ENCODE measurements at places on chromosomes 12 and 14. TPM values are rescaled to one million over a fixed set of nuclear protein-coding genes. Genes with fewer than 3 reads are reported as not detected.

DNA sequence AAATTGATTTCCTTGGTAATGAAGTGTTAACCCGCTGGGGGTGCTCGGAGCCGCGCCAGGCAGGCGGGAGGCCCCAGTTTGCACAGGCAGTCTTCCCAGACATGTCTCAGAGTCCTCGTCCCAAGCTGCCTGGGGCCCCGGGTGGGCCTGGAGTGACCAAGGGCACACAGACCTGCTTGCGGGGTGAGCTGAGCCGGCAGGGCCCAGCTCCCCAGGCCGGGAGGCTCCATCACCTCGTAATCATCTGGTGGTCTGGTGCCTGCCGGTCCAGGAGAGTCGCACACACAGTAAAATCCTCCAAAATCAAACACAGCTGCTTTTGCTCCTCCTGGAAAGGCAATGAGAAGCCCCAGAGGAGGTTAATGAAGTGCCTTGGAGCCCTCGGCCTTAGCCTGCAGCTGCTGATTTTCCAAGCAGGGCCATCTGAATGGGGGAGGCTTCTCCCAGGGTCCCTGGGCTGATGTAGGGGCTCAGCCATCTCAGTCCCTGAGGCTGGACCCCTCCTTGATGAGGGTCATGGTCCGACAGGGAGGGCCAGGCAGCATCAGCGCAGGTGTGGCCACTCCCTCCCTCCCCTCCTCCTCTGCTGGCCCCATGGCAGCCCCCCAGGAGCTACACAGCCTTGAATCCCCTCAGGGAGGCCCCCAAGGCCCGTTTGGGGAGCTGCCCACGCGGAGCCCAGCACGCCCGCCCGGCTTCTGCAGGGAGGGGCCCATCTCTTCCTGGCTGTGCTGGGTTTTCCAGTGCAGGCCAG lies 39.4 kb upstream of the FBRSL1 start:
- no peak overlapping the region for H3K4me3 ChIP-seq
- no peak overlapping the region for H3K27ac ChIP-seq
- H3K36me3 ChIP-seq: no peaks in the 10 kb centered on the region
- H3K4me1 ChIP-seq: no peaks in the 10 kb centered on the region
- H3K27me3 ChIP-seq: no peaks in the 10 kb centered on the region

DNA sequence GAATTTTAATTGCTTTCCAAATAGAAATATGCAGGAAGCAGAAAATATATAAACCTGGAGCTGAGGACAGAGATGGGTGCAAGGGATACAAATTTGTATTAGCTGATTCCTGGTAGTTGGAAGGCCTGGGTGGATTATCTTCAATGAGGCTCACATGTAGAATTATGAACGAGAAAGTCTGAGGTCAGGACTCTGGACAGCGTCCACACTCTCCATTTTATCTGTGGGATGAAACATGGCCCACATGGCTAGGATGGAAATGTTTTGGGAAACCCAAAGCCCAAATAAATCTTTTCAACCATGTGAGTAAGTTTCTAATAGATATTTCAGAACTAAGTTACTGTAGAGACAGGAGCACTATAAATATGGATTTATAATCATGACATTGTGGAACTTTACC lies 256.1 kb downstream of the APAF1 start:
- no peaks in the 10 kb centered on the region for H3K27me3 ChIP-seq
- no peaks in the 10 kb centered on the region for H3K4me1 ChIP-seq
- no peak overlapping the region for H3K27ac ChIP-seq

- no peaks in the 10 kb centered on the region for H3K4me1 ChIP-seq
- H3K27ac ChIP-seq: peak overlapping the region; percentile 9
- DNase-seq: no peak
- H3K36me3 ChIP-seq: peaks cover 58% of the 10 kb centered on the region
- H3K27me3 ChIP-seq: no peaks in the 10 kb centered on the region
- no peak overlapping the region for H3K4me3 ChIP-seq
Observed at GRCh38 chr12:120571299-120571698, 9.9 kb downstream of the POP5 start.

GRCh38 chr12:88235183-88235833 lies 93.2 kb downstream of the TMTC3 start:
- H3K27me3 ChIP-seq: no peaks in the 10 kb centered on the region
- H3K27ac ChIP-seq: no peak overlapping the region
- no peaks in the 10 kb centered on the region for H3K4me1 ChIP-seq
- no peak overlapping the region for H3K4me3 ChIP-seq
- no peak for DNase-seq
- no peaks in the 10 kb centered on the region for H3K36me3 ChIP-seq

DNA sequence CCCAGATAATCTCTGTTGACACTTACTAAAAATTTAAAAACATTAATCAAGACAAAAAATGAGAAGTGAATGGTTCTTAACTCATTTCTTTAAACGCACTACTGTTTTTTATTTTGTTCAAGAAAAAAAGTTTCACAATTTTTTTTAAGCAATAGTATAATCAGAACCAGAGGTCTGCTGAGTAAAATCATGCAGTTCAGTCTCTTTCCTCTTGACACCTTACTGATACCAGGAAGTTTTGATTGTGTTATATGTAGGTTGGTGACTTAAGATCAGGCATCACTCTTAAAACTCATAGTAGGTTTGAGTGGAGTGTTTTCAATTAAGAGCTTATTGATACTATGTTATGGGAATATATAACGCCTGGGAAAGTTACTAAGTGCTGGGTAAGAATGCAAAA lies 121.4 kb downstream of the TRMT5 start:
- H3K4me1 ChIP-seq: no peaks in the 10 kb centered on the region
- H3K27ac ChIP-seq: no peak overlapping the region
- H3K36me3 ChIP-seq: peaks cover 3% of the 10 kb centered on the region

DNA sequence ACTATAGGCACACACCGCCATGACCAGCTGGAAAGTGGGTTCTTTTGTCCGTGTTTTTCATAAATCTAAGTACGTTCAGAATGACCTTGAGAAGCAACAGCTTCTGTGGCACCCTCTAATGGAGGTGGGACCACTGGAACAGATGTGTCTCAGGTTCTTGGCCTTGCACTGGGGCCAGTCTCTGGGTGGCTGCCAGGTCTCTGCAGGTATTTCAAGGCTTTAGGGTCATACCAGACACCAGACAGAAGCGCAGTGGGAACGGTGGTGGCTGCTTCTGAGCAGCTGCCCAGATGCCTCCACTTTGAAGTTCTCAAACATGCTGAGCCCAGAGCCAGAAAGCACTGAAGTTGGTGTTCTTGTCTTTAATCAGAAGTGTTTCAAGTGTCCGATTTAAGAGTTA lies 75.0 kb upstream of the RBM19 start:
- no peak for DNase-seq
- H3K27me3 ChIP-seq: peaks cover 3% of the 10 kb centered on the region
- H3K4me3 ChIP-seq: no peak overlapping the region
- H3K36me3 ChIP-seq: no peaks in the 10 kb centered on the region

DNA sequence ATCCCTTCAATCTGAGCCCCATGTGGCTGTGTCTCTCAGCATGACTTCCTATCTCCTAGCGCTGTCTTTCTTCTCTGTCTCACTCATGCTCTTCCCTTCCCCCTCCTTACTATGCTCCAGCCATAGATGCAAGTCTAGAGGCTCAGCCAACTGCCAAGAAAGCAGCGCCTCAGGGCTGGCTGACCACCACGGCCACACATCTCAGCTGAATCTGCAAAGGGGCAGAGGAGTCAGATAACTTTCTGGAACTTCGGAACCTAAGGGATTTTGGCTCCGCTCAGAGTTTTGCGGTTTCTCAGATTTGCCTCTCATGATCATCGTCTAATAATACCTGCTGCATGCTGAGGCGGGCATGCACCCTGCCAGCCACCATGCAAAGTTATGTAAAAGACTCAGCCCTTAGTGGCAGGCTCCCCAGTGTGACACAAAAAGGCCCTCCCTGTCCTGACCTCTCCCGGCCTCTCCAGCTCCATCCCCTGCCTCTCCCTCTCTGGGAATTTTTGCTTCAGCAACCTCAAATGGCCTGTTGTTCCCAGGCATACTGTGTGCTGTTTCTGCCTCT lies 5.0 kb upstream of the FGF6 start:
- no peak overlapping the region for H3K27ac ChIP-seq
- peaks cover 5% of the 10 kb centered on the region for H3K27me3 ChIP-seq
- no peak for DNase-seq
- H3K4me1 ChIP-seq: no peaks in the 10 kb centered on the region

The DLGAP5 gene
- 5.0 TPM for total RNA-seq

The SELPLG gene
- total RNA-seq: 11.3 TPM

The C1QL4 gene
- total RNA-seq: not detected

The CLEC6A gene
- total RNA-seq: 1.1 TPM
